K562 (cell line): ENCODE measurements at places on chromosomes 5 and 9. TPM values are rescaled to one million over a fixed set of nuclear protein-coding genes. Genes with fewer than 3 reads are reported as not detected.

- H3K36me3 ChIP-seq, result no peaks in the 10 kb centered on the region
- H3K4me1 ChIP-seq, result no peaks in the 10 kb centered on the region
- H3K4me3 ChIP-seq, result no peak overlapping the region
- no peaks in the 10 kb centered on the region for H3K27me3 ChIP-seq
Observed at GRCh38 chr5:128927644-128928043, 37.6 kb upstream of the SLC27A6 start.

GRCh38 chr9:114602620-114603019, 8.5 kb upstream of the TMEM268 start:
- no peaks in the 10 kb centered on the region for H3K4me1 ChIP-seq
- H3K36me3 ChIP-seq, result peaks cover 25% of the 10 kb centered on the region; the same call in 2 of the 3 replicates
- H3K4me3 ChIP-seq, result no peak overlapping the region

- no peaks in the 10 kb centered on the region for H3K4me1 ChIP-seq
- H3K27ac ChIP-seq, result no peak overlapping the region
- no peak for DNase-seq
- no peak overlapping the region for H3K4me3 ChIP-seq
- H3K36me3 ChIP-seq, result no peaks in the 10 kb centered on the region
Observed at GRCh38 chr9:110142868-110143481, 65.0 kb downstream of the C9orf152 start.

DNA sequence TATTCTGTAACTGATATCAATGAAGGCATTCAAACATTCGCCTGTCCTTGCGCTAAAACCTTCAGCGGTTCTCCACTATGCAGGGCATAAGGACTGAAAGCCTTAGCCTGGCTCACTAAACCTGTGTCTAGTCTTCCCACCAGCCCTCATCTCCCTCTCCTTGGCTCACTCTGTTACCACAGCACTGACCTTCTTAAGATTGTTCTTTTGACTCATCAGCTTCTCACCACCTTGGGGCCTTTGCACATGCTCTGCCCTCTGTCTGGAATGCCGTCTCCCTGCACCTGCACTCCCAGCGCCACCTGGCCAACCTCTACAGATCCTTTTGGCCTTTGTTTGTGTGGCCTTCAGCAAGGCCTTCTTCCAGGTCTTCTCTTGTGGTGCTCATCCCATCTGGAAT, 131.8 kb upstream of the IER5L start:
- no peak overlapping the region for H3K4me3 ChIP-seq
- peaks cover 39% of the 10 kb centered on the region for H3K27me3 ChIP-seq
- H3K27ac ChIP-seq, result no peak overlapping the region
- no peak for DNase-seq
- no peaks in the 10 kb centered on the region for H3K4me1 ChIP-seq

- peaks cover 10% of the 10 kb centered on the region; the same call in 2 of the 3 replicates for H3K27me3 ChIP-seq
- H3K4me3 ChIP-seq, result no peak overlapping the region
- no peaks in the 10 kb centered on the region; the same call in 1 of the 2 replicates for H3K4me1 ChIP-seq
- H3K36me3 ChIP-seq, result no peaks in the 10 kb centered on the region
- no peak for DNase-seq
Observed at GRCh38 chr9:108813951-108814601, 41.7 kb downstream of the ACTL7B start.

- H3K27ac ChIP-seq, result no peak overlapping the region
- no peaks in the 10 kb centered on the region for H3K27me3 ChIP-seq
- H3K4me3 ChIP-seq, result no peak overlapping the region
Observed at GRCh38 chr5:104431002-104431620, 868.5 kb upstream of the NUDT12 start.

DNA sequence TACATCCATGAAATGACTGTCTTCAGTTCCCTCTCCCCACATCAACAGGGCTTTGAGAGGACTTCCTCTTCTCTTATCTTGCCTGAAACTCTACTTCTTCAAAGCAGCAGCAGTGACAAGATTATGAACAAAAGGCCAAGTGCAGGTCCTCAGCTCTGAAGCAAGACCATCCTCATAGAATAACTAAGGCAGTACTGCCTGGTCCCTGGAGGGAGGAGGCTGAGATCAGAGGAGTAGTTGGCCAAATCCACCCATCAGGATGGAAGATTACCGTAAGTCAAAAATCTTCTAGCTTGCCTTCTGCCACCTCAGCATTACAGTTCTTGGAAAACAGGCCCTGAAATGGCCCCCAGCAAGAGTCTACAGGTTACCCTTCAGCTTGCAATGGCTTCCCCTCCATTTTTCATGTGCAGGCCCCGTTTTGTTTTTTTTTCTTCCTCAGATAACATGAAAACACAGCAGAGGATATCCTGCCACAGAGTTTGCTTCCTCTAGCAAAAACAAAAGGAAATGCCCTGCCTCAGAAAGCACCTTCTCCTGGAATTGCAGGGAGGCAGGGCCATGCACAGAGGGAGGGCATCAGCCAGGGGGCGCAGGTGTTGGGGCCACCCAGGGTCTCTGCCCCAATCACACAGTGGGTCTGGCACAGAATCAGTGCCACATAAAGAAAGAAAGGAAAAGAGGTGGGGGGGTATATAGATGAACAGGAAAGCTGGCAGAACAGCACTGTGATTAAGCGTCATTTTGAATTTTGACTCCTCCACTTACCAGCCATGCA, 40.0 kb downstream of the KLHL3 start:
- no peak overlapping the region for H3K27ac ChIP-seq
- peak; percentile 7 for DNase-seq
- peaks cover 19% of the 10 kb centered on the region for H3K27me3 ChIP-seq
- no peaks in the 10 kb centered on the region for H3K4me1 ChIP-seq
- H3K36me3 ChIP-seq, result no peaks in the 10 kb centered on the region

DNA sequence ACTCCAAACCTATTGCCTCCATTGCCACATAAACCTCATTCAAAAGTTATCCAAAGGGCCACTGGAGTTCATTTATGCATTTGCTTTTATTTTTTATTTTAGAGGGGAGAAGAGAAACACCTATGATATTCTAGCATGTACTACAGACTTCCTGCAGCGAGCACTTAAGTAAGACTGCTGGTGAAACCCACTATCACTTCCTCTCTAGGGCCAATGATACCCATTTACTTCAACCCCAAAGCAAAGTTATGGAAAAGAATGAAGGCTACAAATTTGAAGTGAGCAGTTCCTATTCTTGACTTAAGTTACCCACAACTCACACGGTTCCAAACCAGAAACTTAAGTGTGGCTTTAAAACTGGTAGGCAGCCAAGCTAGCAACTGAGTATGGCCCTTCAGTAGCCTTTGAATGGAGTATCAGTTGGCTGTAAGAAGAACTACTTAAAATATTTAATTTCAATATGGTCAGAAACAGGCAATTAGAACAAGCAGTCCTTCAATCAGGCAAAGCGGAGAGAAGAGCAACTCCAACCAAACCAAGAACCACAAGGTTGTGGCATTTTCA, 94.1 kb downstream of the GPR21 start:
- H3K27ac ChIP-seq, result no peak overlapping the region
- DNase-seq, result no peak
- H3K4me3 ChIP-seq, result no peak overlapping the region

DNA sequence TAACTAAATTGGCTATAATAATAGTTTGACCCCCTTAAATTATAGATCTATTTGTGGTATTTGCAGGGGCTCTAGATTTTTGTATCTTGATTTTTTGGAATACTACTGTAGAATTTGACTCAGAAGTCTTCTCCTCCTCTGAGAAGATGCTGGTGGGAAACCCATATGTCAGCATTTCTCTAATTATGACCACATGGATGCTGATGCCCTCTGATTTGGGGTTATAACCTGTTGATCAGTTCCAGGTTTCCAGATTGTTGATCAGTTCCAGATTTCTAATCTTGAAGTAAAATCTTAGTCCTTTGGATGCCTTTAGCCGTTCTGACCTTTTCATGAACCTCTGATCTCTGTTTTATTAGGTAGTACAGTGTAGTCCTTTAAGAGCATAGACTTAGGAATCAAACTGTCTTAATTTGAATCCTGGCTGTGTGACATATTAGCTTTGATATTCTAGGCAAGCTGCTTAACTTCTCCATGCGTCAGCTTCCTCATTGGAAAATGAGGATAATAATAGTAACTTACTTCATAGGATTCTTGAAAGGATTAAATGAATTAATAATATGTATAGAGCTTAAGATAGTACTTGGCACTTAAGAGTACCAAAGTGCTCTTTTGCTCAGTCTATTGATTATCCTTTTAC, 8.1 kb downstream of the FSD1L start:
- H3K4me3 ChIP-seq, result no peak overlapping the region
- H3K36me3 ChIP-seq, result no peaks in the 10 kb centered on the region
- H3K27me3 ChIP-seq, result no peaks in the 10 kb centered on the region
- peaks cover 11% of the 10 kb centered on the region; the same call in 1 of the 2 replicates for H3K4me1 ChIP-seq
- no peak for DNase-seq
- H3K27ac ChIP-seq, result no peak overlapping the region

GRCh38 chr9:68640421-68641089, 64.5 kb upstream of the PIP5K1B start:
- H3K27ac ChIP-seq, result no peak overlapping the region
- no peaks in the 10 kb centered on the region for H3K4me1 ChIP-seq
- no peaks in the 10 kb centered on the region for H3K36me3 ChIP-seq
- H3K4me3 ChIP-seq, result no peak overlapping the region
- H3K27me3 ChIP-seq, result no peaks in the 10 kb centered on the region

GRCh38 chr9:95460518-95461164, 56.1 kb downstream of the PTCH1 start:
- H3K4me1 ChIP-seq, result peaks cover 28% of the 10 kb centered on the region
- no peak overlapping the region for H3K27ac ChIP-seq
- H3K4me3 ChIP-seq, result no peak overlapping the region
- H3K36me3 ChIP-seq, result peaks cover 59% of the 10 kb centered on the region; the same call in 2 of the 3 replicates

- DNase-seq, result no peak
- no peaks in the 10 kb centered on the region for H3K36me3 ChIP-seq
- peaks cover 50% of the 10 kb centered on the region for H3K27me3 ChIP-seq
- H3K27ac ChIP-seq, result no peak overlapping the region
Observed at GRCh38 chr5:168788107-168788506, 208.9 kb upstream of the PANK3 start.

GRCh38 chr9:108569624-108570023, 286.2 kb downstream of the ACTL7B start:
- DNase-seq, result no peak
- H3K4me3 ChIP-seq, result no peak overlapping the region
- H3K27me3 ChIP-seq, result no peaks in the 10 kb centered on the region
- no peaks in the 10 kb centered on the region for H3K36me3 ChIP-seq
- H3K4me1 ChIP-seq, result no peaks in the 10 kb centered on the region
- no peak overlapping the region for H3K27ac ChIP-seq

DNA sequence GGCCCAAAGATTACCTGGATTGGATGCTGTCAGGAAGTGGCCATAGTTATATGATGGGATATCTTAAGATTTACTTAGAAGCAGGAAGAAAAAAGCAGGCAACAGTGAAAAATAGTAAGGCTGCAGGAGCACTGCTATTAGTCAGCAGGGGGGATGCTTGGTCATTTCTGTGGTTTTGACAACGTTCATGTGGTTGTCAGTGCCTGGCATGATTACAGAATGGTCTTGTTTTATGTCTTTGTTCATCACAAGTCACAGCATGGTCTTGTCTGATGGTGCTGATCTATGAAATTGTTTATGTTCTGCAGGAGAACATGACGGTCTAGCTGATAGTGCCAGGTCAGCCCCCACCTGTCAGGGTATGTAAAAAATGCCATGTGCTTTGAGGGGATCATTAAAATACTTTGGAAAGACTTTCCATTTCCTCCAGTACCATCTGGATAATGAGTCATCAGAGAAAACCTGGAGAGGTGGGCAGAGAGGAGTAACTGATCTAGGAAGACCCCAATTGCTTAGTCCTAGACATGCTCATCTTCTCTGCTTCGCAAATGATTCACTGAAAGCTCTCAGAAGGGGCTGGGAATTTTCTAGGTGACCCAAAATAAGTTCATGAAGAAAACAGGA, 48.5 kb downstream of the PLGRKT start:
- H3K4me1 ChIP-seq, result no peaks in the 10 kb centered on the region
- H3K27ac ChIP-seq, result no peak overlapping the region
- H3K27me3 ChIP-seq, result no peaks in the 10 kb centered on the region
- peak; percentile 7 for DNase-seq

DNA sequence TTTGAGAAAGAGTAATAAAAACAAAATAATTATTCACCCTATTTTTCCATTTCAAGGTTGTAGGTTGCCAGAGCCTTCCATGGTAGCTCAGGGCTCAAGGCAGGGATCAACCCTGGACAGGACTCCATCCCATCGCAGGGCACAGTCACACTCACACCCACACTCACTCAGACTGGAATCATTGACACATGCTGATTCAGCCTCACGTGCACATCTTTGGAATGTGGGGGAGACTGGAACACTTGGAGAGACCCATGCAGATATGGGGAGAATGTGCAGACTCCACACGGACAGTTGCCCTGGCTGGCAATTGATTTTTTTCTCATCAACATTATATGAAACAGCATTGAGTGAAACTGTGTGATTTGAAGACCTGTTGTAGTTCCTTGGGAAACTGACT, 234.1 kb downstream of the ADGRV1 start:
- no peak overlapping the region for H3K27ac ChIP-seq
- H3K36me3 ChIP-seq, result peaks cover 74% of the 10 kb centered on the region
- H3K4me3 ChIP-seq, result no peak overlapping the region

DNA sequence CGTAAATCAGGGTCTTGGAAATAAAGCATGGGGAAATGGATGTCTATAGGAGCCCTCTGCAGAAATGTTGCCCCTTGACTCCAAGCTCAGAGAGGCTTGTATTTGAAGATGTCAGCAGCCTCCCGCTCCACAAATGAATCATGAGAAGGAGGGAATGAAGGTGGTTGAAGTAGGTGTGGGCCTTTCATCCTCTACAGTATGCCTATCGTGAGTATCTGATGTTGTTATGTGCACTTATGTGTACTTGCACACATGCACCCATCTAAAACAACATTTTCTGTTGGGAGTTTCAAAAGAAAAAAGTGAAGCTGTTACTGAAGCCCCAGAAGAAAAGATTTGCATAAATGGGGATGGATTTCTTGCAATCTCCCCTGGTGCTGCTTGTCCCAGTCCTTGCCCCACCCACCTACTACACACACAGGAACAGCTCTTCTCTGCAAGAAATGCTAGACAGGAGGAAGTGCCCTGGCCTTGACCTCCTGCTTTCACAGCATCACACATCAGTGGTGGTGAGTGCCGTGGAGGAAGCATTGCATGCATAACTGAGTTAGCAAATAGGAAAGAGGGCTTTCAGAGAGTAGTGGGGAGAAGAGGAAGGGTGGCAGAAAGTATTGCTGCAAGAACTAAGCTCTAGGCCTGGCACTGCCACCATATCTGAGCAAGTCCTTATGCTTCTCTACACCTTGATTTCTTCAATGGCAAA, 156.1 kb downstream of the SNX18 start:
- DNase-seq, result no peak
- no peaks in the 10 kb centered on the region for H3K4me1 ChIP-seq
- no peaks in the 10 kb centered on the region for H3K36me3 ChIP-seq
- H3K4me3 ChIP-seq, result no peak overlapping the region
- H3K27ac ChIP-seq, result no peak overlapping the region
- no peaks in the 10 kb centered on the region for H3K27me3 ChIP-seq

DNA sequence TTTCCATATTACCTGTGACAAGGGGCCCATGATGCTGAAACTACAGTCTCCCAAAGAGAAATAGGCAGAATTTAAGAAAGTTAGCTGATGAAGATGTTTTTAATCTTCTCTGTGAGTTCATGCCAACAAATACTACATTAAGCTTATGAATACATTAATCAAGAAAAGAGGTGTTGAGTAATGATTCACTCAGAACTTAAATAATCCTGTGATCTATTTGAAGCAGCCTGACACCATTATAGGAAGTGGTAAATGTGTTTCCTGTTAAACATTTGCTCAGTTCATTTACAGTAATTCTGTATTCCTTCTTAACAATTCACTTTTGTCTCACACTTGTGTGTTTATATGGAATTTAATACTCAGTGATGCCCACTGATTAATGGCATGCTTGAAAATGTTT, 75.0 kb upstream of the IZUMO3 start:
- no peak overlapping the region for H3K27ac ChIP-seq
- no peaks in the 10 kb centered on the region for H3K4me1 ChIP-seq
- H3K36me3 ChIP-seq, result no peaks in the 10 kb centered on the region

- no peak overlapping the region for H3K27ac ChIP-seq
- no peak overlapping the region for H3K4me3 ChIP-seq
- no peaks in the 10 kb centered on the region for H3K36me3 ChIP-seq
Observed at GRCh38 chr9:69785757-69786156, 25.9 kb upstream of the PTAR1 start.

PCDHGA8 gene
- total RNA-seq, result 0.07 and 0.18 TPM in 2 replicates

OR2Y1 gene
- total RNA-seq, result not detected in 2 replicates

LURAP1L gene
- not detected in 2 replicates for total RNA-seq
